Common myeloid progenitor, CD34-positive (primary cell): ENCODE measurements at places on chromosomes 12 and 14.

- no peak for DNase-seq
Observed at GRCh38 chr12:81089412-81089811, 11.5 kb downstream of the ACSS3 start.

GRCh38 chr12:4011597-4011996 lies 138.4 kb upstream of the PARP11 start:
- no peak for DNase-seq

DNA sequence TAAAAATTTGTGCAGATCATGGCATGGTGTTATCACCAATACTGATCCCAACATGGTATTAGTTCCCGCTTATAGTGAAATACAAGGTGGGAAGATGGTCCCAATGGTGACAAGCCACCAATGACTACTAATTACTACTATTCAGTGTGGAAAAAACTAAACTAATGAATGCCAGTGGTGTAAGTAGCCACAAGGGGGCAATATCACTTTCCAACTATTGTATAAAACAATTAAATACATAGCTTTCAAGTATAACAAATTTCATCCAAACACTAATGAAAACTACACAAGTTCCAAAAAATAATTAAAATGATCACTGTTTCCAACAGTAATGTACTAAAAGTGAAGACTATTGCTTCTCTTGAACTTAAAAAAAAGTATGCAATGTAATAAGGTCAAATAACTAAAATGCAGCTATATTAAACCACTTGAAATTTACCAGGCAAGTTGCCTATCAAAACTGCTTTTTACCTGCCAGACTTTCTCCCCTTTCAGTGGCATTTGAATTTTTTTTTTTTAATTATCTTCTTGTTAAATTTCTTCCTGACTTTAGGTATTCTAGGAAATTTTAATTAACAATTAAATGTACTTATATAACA lies 58.0 kb downstream of the PAPLN start:
- peak; percentile 67 for DNase-seq

DNA sequence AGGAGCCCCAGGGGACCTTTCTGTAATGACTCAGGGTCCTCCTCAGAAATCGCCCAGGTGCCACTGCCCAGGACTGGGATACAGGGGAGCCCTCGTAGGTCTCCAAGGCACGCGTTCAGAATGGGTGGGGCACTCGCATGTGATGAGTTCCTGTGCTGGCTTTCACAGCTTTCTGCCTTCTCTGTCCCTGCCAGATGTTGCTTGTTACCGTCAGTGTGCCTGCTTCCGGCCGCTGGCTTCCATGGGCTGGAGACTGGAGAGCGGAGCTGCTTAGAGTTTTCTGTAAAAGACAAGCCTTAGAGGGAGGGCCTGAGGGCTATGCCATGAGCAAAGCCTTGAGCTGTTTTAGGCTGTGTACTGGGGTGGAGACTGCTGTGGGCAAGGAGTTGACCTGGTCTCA lies 75.0 kb upstream of the SLC24A4 start:
- no peak for DNase-seq

DNA sequence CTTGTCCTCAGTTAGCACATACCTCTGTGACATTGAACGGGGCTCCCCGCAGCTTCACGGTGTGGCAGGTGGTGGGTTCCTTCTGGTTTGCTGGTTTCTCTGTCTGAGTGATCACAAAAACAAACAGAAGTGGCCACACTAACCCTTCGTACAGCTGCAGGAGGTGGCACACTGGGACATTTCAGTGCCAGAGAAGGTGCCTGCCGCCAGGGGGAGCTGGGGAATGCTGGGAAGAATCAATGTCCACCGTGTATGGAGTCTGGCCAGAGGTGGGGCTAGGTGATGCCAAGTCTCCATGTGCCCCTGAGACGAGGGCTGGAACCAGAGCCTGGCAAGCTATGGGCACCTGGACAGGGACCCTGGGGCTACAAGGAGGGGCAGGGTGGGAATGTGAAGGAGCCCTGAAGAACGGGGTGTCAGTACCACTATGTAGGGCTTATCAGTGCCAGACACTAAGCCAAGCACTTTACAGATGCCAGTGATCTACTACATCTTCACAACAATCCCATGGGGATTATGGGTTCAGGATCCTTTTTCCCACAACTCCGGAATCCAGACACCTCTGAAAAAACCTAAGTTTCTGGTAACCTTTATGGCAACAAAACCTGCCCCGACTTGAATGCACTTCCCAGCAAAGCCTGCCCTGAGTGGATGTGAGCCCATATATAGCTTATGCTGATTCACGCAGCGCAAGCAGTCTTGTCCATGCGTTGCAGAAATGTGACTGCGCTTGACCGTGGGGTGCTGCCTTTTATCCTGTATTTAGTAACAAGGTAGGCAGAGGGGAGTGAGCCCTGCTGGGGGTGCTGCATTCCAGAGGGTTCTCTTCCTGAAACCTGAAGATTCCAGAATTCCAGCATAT lies 10.8 kb downstream of the RBM19 start:
- DNase-seq, result no peak

GRCh38 chr14:36035675-36036074 lies 140.8 kb downstream of the PTCSC3 start:
- no peak for DNase-seq

- no peak for DNase-seq
Observed at GRCh38 chr14:105014032-105014431, 6.9 kb downstream of the CDCA4 start.

DNA sequence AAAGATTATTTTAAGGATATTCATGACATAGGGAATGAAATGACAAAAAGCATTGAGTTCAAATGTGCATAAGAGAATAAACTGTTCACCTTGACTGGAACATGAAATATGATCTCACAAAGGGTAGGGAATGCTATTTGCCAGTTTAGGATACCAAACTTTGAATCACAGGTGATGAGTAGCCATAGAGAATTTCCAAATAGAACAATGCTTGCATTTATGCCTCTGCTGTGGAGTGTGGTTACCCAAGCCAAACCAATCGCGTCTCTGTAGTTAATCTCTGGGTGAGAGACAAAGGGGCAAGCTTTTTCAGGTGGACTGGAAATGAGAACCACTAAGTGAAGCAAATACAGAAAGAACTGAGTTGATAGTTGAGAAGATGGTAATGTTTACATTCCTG lies 371.1 kb upstream of the RPL10L start:
- DNase-seq, result no peak

DNA sequence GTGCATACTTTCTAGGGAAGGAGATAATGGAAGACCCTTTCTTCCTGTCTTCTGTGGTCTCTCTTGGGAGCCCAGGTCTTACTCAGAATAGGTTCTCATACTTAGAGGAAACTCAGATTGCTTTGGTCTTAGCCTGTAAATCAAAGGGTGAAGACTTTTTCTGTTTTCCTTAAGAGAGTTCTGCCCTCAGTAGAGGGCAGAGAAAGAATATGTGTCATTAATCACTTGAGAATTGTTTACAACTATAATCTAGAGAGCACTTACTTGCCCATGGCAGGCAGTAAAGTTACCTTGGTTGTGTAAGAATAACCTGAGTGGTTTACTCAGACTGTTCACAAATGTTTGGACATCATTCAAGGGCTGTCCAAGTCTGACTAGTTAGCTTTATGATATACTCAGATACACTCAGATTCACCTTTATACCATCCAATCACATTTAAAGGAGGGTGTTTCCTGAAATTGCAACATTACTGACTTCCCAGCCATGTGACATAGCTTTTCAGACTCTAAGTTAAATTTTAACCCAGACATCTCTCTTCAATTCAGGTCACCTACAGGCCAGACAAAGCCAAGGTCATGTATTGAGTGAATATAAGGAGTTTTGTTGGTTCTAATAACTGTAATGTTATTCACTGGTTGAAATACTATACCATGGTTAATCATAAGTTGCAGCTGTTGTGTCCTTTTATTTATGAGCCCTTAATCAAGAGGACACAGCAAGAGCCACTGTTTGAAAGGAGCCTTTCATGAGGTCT lies 372.2 kb downstream of the RAD51B start:
- no peak for DNase-seq

GRCh38 chr14:103527408-103528145 lies 1.4 kb upstream of the TRMT61A start:
- DNase-seq, result no peak

DNA sequence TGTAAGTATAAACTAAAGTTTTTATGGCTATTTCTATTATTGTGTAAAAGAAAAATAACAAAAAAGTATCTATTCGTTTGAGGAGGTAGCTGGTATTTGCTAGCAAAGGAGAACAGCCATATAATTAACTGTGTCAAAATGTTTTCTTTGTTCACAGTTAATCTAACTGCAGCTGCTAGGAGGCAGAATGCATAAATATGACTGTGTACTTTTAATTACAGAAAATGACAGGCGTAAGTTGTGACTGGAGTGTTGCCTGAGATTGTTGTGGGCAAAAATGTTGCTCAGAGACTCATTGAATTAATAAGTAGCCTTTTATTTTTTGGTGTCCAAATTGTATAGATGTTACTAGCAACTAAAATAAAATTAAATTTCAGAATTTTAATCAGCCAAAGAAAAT lies 33.5 kb downstream of the PTPRO start:
- DNase-seq, result no peak

DNA sequence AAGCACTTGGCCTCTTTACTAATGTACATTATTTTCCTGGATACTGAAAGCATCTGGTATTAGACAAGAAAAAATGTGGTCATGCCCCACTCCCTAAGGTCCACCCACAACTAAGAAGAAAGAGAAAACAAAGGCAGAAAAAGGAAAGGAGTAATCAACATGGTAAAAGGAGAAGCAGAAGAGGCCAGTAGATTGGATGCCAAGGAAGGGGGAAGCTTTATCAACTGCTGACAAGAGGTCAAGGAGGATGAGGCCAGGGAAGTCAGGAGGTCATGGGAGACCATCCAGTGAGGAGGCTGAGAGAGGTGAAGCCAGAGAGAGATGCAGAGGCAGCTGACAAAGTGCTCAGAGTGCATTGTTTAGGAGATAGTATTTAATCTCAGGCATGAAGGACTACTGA lies 383.5 kb downstream of the ZFP36L1 start:
- DNase-seq, result no peak

DNA sequence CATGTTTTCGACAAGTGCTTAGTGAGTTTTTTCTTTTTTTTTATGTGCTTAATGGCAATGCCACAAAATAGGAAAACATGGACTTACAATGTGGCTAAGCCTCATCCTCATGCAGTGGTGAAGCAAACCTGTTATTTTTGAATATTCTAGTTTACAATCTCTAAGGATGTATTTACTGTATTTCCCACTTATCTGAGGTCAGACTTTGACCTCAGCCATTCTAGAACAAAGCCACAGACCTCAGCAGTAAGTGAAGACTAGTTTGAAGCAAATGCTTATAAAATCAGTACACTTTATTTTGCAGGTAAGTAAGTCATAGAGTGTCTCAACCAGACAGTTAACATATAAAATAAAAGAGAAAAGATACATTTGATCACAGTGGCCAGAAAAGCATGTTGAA lies 130.1 kb downstream of the CCDC91 start:
- DNase-seq, result no peak

GRCh38 chr12:103207936-103208335 lies 250.5 kb downstream of the ASCL1 start:
- no peak for DNase-seq

DNA sequence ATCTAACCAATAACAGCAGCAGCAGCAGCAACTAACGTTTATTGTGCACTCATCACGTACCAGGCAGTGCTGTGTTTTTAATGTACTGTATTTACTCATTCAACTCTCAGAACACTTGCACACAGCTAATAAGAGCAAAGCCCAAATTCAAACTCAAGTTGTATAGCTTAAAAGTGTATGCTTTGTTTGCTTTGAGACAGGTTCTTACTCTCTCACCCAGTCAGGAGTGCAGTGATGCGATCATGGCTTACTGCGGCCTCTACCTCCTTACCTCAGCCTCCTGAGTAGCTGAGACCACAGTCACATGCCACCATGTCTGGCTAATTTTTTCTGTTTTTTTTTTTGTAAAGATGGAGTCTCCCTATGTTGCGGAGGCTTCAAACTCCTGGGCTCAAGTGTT lies 105.4 kb downstream of the PAPLN start:
- no peak for DNase-seq

DNA sequence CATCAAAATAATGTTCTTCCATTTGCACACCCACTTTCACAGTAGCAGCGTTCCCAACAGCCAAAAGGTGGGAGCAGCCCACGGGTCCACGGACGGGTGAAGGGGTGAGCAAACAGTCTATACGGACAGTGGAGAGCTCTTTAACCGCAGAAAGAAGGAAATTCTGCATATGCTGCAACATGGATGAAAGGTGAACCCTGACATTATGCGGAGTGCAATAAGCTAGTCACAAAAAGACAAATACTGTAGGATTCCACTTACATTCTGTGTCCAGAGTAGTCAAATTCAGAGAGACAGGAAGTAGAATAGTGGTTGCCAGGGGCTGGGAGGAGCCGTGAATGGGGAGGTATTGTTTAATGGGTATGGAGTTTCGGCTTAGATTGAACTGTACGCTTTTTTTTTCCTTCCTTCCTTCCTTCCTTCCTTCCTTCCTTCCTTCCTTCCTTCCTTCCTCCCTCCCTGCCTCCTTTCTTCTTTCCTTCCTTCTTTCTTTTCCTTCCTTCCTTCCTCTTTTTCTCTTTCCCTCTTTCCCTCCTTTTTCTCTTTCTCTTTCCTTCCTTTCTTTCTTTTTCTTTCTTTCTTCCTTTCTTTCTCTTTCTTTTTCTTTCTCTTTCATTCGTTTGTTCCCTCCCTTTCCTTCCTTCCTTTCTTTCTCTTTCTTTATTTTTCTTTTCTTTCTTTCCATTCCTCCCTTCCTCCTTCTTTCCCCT lies 15.8 kb upstream of the ANKRD9 start:
- peak; percentile 45 for DNase-seq

GRCh38 chr12:64082866-64083268 lies 139.2 kb downstream of the KICS2 start:
- no peak for DNase-seq

GRCh38 chr14:89563471-89563870 lies 146.4 kb upstream of the FOXN3 start:
- peak; percentile 28 for DNase-seq
